Stimulated activated CD8-positive, alpha-beta memory T cell treated with anti-CD3 and anti-CD28 coated beads, Interleukin-7, amount 100 ng/mL, for 1 hour (primary cell): ENCODE measurements at places on chromosomes 1 and 21.

DNA sequence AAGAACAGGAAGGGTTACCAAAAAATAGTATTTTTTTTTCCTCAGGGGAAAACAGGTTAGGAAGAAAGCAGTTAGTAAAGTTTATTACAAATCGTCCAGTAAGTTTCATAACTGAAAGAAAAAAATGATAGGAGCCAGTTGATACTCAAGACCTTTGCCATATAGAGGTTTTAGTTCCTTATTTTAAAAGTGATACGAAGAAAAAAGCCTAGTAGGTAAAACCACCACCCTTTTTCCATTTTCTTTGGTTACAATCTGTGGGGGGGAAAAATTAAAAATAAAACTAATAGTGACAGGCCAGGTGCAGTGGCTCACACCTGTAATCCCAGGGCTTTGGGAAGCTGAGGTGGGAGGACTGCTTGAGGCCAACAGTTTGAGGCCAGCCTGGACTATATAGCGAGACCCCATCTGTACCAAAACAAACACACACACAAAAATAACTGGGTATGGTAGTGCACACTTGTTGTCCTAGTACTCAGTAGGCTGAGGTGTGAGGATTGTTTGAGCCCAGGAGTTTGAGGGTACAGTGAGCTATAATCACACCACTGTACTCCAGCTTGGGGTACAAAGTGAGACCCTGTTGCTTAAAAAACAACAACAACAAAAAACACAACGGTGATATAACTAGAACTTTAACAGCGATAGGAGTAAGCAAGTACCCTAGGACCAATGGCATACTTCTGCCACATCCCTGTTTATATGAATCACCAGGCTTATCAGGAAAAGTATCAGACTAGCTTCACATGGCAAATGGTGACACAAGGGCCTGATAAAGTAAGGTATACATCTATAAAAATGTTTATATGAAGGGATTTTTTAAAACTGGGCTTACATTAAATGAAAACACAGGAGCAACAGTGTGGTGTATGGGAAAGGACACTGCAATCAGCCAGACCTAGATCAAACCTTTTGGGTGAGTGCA is 5.4 kb downstream of the TMEM59 start:
- DNase-seq, result no peak

DNA sequence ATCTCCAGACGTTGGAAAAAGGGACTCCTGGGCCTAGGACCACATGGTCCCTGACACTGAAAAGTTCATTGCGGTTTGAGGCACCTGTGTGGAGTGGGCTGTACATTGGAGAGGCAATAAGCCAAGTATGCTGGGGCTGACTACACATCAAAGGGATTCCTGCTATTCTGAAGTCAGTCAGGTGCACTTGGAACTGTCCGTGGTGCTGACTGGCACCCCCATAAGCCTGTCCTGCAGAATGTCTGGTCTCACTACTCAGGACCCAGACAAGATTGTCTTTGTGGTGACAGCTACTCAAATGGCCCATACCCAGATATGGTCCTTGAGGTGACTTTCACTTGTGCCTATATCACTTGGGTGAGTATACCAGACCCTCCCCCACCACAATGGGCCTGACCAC is 150.6 kb downstream of the RWDD3 start:
- no peak for DNase-seq

DNA sequence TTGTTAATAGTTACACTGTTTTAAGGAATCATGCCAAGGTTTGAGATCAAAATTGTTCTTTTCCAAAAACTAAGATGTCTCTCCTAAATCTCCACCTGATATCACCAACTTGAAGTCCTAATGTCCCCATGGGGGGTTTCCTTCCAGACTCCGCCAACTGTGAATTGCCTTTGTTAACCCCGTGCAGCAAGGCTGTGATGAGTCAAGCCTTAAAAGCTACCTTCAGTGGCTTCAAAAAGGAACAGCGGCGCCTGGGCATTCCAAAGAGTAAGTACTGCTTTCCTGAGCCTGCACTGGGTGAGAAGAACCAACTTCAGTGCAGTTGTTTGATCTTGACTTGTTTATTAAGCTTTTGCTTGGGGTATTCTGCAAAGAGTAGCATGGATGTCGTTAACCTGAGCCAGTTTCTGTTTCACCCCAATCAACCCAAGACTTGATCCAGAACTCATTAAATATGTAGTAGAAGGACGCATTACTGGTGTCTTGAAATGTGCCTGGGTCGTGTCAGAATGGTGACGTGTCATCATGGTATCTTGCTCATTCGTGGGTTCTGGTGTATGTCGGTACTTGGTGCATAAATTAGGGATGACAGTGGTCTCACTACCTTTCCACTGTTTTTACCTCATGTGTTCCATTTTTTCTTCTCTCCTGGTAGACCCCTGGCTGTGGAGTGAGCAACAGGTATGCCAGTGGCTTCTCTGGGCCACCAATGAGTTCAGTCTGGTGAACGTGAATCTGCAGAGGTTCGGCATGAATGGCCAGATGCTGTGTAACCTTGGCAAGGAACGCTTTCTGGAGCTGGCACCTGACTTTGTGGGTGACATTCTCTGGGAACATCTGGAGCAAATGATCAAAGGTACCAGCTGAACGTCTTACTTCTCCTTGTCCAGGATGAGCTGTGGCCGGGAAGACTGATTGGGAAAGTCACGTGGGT is 8.7 kb downstream of the ETS2 start:
- no peak for DNase-seq

DNA sequence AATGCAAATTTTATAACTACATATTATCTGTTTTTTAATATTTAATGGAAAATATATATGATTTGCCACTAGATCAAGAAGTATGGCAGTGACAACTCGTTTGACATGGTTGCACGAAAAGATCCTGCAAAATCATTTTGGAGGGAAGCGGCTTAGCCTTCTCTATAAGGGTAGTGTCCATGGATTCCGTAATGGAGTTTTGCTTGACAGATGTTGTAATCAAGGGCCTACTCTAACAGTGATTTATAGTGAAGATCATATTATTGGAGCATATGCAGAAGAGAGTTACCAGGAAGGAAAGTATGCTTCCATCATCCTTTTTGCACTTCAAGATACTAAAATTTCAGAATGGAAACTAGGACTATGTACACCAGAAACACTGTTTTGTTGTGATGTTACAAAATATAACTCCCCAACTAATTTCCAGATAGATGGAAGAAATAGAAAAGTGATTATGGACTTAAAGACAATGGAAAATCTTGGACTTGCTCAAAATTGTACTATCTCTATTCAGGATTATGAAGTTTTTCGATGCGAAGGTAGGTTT is 556 bp downstream of the IFI44 start:
- DNase-seq, result no peak

GRCh38 chr1:52590266-52590665 is 11.9 kb upstream of the GPX7 start:
- DNase-seq, result no peak

GRCh38 chr1:220076861-220077762 is 12.5 kb downstream of the BPNT1 start:
- no peak for DNase-seq

DNA sequence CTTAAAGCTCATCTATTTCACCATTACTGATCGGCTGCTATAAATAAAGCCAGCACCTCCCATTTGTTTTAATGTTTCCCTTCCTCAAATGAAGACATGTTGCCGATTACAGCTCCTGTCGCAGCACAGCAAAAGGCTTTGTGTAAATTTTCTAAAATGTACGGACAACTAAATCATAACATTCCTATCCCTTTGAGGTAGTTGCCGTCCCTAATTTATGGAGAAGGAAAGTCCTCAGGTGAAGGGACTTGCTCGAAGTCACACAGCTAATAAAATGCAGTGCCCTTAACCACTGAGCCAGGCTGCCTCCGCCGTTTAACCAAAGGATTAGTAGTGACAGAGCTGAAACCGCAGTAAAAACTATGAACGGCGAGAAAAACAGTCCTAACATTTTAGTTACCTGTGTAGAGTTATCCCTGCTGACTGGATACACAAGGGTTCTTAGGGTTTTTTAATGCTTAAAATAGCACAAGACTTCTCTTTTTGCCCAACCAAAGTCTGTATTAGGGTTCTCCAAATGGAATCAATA is 871 bp downstream of the PINK1 start:
- DNase-seq, result no peak

DNA sequence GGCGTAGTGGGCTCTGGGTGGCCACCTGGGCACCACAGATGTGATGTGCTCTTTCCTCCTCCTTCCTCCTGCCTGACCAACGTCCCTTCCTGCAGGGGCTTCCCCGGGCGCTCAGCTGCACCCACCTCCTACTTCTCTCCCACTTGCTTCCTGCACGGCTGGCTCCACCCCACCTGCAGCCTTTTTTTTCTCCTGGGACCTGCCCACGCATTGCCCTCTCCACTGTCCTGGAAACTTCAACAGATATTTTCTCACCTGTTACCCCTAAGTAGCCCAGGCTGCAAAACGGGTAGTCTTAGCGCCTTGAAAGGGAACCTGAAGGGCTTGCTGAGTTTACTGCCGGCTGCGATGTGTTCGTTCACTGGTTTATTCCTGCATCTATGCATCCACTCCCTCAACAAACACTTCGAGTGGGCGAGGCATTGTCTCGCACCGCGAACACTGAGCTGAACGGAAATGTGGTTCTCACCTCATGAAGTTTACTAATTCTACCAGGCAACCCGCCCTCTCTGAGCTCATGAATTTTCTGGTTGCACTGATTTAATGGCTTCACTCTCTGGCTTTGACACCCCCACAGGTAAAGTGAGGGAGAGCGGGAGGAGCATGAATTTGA is 23.6 kb downstream of the ZBTB18 start:
- DNase-seq, result peak; percentile 29

GRCh38 chr1:65309304-65310077 is at the start of gene DNAJC6:
Gene DNAJC6 (plus strand): TSS chr1:65309543. CDS start chr1:65309746, 203 bp downstream.
- no peak for DNase-seq

DNA sequence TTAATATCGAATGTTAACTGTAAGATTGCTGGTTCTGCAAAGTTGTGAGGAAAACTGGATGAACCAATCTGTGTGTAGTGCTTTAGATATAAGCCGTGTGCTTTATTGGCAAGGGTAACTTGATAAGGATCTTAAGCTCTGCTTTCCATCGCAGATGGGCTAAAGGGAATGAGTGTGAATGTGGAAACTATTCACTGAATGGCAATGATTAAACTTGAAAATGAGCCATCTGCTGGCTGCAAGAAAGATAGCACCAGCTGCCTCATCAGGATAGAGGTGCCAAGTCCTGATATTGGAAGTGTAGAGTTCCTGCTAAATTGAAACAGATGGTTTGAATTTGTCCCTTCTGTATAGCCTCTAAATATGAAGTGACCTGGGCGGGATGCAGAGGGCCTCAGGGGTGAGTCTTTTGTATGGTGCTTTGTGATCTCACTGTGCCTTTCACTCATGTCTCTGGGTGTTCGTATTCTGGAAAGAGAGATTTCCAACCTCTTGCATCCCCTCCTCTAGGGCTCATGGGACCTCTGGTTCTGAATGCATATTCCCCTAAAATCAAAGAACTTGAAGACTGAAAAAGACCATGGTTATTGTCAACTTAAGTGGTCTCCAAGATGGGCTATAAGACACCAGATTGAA is 9.2 kb downstream of the FCRL3 start:
- DNase-seq, result no peak

- no peak for DNase-seq
These were observed 117.7 kb downstream of the LACTBL1 start for GRCh38 chr1:22854688-22855565.

DNA sequence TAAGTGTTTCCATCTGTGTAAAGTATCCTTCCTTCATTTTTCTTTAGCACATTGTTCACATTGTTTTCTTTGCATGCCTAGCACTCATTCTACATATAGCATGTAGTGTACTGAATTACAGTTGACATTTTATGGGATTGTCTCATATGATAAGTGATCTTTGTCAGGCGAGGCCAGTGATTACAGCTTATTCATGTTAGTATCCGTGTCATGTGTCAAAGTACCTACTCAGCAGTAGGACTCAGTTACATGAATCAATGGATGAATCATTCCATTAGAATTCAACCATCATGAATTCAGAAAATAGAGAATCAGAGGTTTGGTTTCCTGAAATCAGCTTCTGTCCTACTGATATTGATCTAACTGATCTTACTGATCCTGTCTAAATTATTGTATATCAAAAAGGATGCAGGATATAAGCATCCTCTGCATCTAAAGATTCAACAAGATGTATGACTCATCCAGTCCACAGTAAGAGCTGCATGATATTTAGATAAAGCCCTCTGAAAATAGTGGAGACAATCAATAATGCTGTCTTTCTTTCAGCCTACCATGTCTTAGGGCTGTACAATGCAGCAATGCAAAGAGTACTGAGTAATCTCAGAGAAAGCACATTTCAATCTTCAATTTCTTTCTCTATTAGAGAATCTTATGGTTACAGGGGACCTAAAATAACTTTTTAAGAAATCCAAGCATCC is 20.7 kb upstream of the HRNR start:
- DNase-seq, result no peak

DNA sequence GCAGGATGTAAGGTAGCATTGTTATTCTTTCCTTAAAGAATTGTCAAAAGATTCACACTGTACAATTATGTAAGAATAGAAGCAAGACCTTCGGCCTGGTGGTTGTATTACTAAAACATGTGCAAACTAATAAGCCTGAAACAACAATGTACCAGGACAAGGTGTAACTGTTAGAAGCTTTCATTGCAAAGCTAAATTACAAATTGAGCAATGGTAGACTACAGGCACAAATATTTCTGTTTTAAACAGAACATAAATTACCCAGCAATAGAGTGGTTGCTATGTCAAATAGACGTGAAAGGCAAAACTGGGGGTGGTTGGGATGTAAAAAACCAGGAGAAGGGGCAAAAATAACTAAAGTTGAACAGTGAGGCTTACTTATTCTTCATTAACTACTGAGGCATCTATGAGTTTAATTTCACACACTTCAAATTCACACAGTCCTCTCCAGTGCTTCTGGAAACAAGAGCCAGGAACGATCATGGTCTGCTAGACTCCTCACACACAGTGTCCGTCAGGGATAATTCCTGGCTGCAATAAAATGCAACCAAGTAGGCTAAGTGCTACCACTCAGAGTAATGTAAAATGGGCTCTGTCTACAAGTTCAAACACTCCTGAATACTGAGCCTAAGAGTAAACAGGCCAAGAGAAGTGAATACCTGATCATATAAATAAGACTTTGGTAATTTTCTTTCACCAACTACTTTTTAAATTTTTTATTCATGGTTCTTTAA is 39.3 kb upstream of the C1orf198 start:
- DNase-seq, result no peak

- no peak for DNase-seq
These were observed 47.7 kb downstream of the ETS2 start for GRCh38 chr21:38853421-38853919.

DNA sequence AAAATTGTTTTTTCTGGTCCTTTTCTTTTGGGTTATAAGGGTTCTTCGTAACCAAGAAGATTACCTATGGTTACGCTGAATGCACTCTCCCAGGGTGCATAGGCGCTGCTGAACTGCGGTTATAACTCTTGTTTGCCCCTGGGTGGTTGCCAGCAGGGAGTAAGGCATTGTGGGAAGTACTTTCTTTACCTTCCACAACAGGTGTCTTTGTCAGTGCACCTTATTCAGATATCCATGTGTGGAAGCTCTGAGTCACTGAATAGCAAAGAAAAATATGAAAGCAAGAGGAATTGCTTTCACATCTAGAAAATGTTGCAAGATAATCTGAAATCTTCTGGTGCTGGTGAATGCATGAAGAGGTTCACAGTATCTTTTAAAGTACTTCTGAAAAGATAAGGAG is 124.4 kb upstream of the CACYBP start:
- DNase-seq, result no peak
